ENCODE measurements at places on chromosomes 6 and 20. TPM values are rescaled to one million over a fixed set of nuclear protein-coding genes. Genes with fewer than 3 reads are reported as not detected.

- no peak for DNase-seq
These were observed 51.6 kb downstream of the GOPC start for GRCh38 chr6:117550618-117551242.

DNA sequence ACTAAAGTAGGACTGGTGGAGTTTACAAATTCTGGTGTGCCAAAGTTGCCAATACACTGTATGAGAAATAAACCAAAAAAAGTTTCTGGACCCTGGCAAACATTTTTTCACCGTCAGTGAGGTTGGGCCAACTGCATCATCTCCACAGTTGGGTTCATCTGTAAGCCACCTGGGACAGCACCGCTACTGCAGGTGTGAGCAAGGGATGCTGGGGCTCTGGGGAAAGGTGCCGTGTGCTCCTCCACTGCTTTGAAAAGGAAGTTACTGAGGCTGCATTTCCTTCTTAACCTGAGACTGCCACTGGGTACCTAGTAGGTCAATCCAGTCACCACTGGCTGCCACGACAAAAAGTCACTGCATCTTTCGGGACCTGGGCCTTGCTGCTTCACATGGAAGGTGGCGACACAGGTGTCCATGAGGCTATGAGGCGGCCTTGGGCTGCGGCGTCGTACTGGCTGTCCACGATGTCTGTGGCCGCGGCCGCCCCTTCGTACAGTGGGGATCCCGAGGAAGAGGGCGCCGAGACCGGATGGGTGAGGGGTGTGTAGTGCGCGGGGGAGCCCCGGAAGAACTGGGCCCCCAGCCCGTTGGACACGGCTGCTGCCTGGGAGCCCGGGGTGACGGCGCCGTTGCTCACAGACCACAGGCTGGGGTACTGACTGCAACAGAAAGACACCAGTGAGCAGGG, 9.6 kb downstream of the TBXT start:
- no peak for DNase-seq

GRCh38 chr6:45781890-45782289, 233.8 kb downstream of the CLIC5 start:
- DNase-seq = no peak

Gene NT5E
- 0.28 TPM for total RNA-seq

Gene ASIP
- total RNA-seq = not detected

Gene NKAIN4
- total RNA-seq = 44.0 TPM

Gene C6orf52
- total RNA-seq = 8.2 TPM

All from neural crest cell (in vitro differentiated cells).